Stimulated activated CD8-positive, alpha-beta memory T cell treated with anti-CD3 and anti-CD28 coated beads, Interleukin-2, amount 100 ng/mL, for 48 hours (primary cell): ENCODE measurements at places on chromosomes 16 and 17.

DNA sequence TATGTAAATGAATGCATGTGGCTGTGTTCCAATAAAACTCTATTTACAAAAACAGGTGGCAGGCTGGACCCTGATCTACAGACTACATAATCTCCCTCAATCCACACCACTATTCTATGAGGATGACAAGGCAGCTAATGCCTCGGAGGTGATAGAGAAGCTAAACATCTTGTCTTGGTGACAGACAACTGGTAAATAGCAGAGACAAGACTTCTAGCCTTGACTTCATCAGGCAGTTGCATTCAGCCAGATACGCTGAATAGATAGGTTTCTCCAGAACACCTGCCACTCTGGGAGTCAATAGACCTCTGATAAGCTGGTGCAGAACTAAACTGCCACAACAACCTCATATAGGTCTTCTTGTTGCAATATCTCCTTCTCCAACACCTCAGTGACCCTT lies 3.3 kb downstream of the ATPAF2 start:
- no peak for DNase-seq

GRCh38 chr16:11546608-11547061 lies 40.1 kb downstream of the LITAF start:
- DNase-seq: no peak

GRCh38 chr16:57873218-57873617 lies 70.9 kb upstream of the KIFC3 start:
- no peak for DNase-seq

DNA sequence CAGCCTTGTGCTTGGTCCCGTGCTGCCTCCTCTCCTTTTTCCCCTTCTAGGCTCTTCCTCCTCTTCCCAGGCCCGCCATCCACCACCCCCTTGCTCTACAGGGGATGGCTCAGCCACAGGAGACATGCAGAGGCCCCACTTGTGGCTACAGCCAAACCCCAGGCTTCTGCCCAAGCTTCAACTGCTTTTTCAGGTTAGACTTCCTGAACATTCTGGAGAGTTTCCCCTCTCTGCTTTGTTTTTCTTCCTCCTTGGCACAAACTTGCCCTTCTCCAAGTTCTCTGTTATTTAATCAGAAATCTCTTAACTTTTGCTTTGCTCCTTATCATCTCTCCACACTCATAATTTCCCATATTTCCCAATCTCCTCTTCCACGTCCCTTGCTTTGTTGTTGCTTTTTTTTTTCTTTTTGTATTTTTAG lies 18.3 kb upstream of the HAS3 start:
- no peak for DNase-seq

GRCh38 chr16:67302076-67302475 lies 22.7 kb downstream of the PLEKHG4 start:
- DNase-seq: no peak

GRCh38 chr16:67674851-67675578 lies 8.4 kb downstream of the C16orf86 start:
- no peak for DNase-seq

DNA sequence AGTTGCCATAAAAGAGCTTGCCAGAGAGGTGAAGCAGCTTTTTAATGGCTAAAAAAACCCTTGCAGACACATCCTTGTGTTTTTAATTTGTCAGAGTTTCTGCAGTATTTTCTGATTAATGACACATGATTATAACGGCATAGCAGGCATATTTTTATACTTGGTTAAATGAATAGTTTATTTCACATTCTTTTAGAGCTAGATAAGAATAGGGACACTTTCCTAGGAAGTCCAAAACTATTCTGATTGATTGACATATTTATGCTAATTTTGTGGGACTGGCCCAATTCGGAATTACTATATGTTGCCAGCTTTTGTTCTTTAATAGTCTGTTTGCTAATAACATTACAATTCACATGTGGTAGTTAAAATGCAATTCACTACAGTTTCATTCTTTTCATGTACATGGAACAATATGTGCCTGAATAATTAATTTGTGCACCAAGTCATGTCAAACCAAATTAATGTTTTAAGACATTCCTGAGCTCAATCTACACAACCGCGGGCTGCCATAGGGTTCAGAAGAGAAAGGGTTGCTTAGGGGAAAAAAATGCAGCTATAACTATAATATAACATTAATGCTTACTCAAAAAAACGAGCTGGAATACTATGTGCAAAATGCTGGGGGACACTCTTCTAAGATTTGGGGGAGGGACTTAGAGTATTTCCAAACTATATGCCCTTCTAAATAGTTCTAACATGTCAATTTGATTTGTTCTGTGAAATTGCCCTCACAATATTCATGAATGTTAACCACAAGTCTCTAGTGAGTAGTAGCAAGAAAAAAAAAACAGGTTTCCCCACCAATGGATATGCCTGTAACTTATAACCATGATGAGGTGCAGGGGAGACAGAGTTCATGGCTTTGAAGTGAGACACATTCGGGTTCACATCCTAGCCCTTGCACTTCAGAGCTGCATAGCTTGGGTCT lies 305.4 kb downstream of the CEP112 start:
- DNase-seq: no peak

DNA sequence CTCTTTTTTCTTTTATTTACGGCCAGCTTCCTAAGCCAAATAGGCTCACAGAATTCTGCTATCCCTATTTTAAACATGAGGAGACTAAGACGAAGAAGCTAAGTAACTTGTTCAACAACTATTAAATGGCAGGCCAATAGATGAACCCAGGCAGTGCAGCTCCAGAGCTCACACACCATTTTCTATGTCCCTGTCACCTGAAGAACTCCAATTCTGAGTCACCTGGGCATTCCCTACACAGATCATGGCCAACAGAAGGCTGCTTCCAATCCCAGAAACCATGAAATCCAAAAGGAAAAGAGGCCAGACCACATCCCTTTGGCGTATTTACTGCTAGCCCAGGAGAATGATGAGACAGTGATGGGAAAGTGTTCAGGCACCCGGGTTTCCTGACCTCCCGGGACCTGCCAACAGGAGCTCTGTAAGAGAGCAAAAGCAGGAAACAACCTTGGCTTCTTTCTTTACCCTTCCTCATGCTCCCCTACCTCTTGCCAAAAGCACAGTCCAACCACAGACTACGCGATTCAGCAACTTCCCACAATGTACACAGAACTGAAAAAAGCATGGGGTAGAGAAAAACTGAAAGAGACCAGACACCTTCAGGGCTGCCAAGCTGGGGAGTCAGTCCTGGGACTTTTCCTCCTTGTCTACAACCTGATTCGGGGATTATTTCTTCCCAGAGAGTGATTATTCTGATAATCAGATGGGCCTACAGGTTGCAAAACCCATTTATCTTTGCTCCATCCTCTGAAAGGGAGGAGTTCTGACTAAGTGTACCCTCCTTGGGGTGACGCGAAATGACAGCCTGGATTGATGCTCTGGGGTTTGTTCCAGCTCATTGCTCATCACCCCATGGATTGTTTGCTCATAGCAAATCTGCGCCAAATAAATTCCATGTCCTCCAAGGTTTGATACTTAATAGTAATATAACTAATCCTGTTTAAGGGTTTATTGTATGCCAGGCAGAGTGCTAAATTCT lies 47.8 kb upstream of the HAS3 start:
- no peak for DNase-seq

DNA sequence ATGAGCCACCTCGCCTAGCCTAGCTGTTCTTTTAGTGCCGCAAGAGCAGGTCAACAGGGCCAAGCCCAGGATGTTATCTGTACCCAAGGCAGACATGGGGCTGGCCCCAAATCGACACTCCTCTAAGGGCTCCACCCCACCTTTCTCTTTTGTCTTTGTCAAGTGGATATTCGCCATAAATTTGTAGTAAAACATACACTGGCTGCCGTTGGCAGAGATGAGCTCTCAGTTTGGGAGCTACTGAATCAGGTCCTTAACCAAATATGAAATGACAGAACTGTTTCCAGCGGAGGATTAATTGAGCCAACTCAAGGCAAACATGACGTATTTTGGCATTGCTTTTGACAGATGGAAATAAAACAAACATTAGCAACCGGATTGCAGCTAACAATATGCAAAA lies 556.9 kb upstream of the CDH5 start:
- DNase-seq: no peak

DNA sequence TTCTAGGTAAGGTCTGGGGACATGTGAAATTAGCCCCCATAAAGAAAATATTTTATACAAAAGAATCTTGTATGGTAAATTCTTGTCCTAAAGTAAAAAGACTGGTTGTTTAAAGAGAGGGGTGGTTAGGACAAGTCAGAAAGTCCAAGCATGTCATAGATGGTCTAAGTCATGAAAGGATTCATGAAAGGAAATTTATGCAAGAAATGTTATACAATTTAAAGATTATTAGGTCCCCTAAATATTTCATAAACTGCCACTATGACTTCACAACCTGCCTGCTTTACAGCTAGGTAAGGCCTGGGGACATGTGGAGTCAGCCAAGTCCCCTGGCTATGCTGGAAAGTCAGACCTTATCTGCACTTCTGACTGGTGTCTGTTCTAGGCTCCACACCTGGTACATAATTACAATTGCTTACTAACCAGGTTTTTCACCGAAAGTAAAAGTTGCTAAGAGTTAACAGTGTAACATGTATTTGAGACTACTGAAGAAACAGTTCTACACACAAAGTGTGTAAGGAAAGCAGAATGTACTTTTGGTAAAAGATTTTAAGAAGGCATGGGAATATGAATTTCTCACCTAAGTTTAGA lies 17.0 kb downstream of the N4BP1 start:
- no peak for DNase-seq

DNA sequence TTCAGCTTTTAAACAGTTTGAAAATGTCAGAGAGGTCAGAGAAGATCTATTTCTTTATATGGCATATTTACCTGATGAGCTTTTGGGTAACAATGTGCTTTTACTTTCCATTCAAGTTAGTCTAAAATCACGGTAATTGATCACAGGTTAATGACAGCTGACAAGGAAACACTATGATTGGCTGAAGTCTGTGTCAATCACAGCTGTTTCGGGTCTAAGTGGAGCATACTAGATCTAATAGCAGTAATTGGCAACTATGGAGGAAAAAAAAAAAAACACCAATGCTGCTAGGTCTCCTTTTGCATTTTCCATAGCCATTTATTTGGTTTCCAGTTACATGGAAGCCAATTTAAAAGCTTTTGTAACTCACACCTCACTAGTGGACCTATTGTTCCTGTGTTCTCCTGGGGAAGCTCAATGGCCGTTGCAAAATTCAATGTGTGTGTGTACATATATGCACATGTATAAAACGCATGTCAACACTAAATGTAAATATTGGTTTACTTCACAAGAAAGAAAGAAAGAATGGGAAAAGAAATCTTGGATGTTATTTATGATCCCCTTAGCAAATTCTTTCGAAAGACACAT lies 568.3 kb upstream of the ZFHX3 start:
- no peak for DNase-seq

GRCh38 chr17:15049795-15050160 lies 215.3 kb downstream of the PMP22 start:
- DNase-seq: no peak

DNA sequence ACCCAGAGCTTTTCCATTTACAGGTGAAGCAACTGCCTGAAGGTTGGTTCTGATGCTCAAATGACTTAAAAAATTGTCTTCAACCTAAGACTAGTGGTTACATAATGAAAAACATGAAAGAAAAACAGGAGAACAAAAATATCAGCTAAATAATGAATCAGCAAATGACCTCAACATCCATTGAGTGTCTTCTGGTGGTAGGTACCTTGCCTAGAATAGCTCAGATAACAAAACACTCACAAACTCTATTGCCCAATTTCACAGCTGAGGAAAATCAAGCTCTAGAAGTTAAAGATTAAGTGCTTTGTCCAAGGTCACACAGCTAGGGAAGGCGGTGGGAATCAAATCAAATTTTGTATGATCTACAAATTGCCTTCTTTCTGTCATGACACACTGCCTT lies 304.6 kb upstream of the CDH11 start:
- DNase-seq: no peak

- DNase-seq: no peak
Measured at GRCh38 chr16:13005721-13006247, 104.4 kb downstream of the SHISA9 start.

DNA sequence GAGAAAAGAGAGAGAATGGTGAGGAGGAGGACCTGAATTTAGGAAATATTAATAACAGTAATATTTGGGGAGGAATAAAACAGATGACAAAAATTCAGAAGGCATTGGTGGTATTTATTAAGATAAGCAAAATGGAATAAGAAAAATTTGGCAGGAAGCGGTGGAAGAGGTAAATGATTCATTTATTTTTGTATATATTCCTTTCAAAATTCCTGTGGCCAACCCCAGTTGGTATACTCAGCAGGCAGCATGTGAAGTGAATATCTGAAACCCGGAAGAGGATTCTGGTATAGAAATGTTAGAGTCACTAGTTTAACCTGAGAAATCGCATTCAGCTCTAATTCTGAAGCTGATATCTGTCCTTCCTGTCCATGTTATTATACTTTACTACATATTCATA lies 792.0 kb downstream of the KCNJ2 start:
- no peak for DNase-seq

- DNase-seq: no peak
Measured at GRCh38 chr17:63954402-63955063, 18.2 kb downstream of the SCN4A start.

DNA sequence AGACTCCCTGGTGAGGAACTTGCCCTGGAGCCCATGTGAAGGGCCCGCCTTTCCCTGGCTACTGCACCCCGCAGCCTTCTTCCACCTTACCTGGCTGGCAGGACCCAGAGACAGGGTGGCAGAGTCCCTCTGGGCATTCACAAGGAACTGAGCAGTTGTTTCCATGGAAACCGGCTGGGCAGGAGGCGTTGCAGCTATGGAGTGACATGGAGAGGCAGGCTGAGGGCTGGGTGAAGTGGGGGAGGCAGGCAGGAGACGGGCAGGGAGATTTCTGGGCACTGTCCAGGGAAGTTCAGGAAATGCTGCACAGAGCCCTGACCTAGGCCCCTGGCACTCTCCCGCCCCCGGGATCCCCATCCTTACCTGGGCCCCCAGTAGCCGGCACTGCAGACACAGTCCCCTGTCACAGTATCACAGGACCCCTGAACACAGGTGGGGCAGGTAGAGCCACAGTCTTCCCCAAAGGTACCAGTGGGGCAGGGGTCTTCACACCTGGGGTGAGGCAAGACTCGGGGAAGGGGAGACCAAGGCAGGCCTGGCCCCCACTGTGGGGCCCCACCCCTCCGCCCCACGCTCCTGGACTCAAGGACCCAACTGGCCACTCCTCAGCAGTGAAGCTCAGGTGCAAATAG lies 5.9 kb downstream of the SCARF1 start:
- DNase-seq: no peak

GRCh38 chr17:41956522-41956921 lies 10.1 kb upstream of the CNP start:
- no peak for DNase-seq

DNA sequence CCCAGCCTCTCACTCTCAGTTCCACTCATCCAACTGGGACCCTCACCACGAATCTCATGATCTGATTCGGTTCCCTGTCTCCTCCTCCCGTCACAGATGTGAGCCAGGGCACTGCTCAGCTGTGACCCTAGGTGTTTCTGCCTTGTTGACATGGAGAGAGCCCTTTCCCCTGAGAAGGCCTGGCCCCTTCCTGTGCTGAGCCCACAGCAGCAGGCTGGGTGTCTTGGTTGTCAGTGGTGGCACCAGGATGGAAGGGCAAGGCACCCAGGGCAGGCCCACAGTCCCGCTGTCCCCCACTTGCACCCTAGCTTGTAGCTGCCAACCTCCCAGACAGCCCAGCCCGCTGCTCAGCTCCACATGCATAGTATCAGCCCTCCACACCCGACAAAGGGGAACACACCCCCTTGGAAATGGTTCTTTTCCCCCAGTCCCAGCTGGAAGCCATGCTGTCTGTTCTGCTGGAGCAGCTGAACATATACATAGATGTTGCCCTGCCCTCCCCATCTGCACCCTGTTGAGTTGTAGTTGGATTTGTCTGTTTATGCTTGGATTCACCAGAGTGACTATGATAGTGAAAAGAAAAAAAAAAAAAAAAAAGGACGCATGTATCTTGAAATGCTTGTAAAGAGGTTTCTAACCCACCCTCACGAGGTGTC lies 26.6 kb downstream of the STH start:
- no peak for DNase-seq
